ENCODE measurements at places on chromosomes 12 and 14. TPM values are rescaled to one million over a fixed set of nuclear protein-coding genes. Genes with fewer than 3 reads are reported as not detected.

DNA sequence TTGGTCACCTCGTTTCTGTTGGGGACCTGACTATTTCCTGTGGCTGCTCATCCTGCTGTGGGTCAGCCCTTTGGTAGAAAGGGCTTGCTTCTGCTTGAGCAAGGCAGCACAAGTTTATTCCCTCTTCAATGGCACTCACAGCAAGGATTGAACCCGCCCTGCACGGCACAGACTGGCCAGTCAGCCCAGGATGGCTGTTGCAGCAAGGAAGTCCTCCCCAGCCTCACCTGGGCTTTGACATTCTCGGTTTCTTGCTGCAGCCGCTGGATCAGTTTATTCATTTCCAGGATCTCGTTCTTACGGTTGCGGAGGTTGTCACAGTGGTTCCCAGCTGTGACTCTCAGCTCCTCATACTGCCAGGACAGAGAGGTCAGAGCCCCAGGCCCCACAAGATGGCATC is 9.5 kb downstream of the KRT82 start:
- DNase-seq = no peak

DNA sequence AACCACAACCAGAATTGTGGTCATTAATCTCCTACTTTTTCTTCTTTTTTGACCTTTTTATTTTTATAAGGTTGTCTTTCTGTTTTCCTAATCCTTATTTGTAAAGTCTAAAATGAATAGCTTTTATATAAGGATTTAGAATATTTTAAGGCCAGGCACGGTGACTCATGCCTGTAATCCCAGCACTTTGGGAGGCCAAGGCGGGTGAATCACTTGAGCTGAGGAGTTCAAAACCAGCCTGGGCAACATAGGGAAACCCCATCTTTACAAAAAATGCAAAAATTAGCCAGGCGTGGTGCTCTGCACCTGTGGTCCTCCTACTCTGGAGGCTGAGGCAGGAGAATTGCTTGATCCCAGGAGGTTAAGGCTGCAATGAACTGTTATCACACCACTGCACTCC is 55.1 kb downstream of the IFT81 start:
- no peak for DNase-seq

Gene PMEL
- not detected for total RNA-seq

Gene TAS2R43
- total RNA-seq = not detected

DNA sequence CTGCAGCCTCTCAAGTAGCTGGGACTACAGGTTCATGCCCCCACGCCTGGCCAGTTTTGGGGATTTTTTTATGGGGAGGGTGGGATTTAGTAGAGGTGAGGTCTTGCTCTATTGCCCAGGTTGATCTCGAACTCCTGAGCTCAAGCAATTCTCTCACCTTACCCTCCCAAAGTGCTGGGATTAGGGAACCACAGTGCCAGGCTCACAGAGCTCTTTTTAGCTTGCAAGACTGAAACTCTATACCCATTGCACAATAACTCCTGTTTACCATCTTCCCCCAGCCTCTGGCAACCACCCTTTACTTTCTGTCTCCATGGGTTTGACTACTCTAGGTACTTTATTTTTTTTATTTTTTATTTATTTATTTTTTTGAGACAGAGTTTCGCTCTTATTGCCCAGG is 25.7 kb upstream of the CDK17 start:
- no peak for DNase-seq

Gene CLEC4C
- not detected for total RNA-seq

Gene RCOR1
- total RNA-seq = 11.9 TPM

Gene EAPP
- total RNA-seq = 16.7 TPM

Gene FBLN5
- 85.3 TPM for total RNA-seq

Gene MYH6
- total RNA-seq = 3,910 TPM

- no peak for DNase-seq
Measured at GRCh38 chr12:1553987-1554982, 40.1 kb downstream of the FBXL14 start.
